ENCODE measurements at places on chromosomes 6 and 20.

- DNase-seq = no peak
Observed at GRCh38 chr20:39954621-39955020, 734.4 kb downstream of the MAFB start.

DNA sequence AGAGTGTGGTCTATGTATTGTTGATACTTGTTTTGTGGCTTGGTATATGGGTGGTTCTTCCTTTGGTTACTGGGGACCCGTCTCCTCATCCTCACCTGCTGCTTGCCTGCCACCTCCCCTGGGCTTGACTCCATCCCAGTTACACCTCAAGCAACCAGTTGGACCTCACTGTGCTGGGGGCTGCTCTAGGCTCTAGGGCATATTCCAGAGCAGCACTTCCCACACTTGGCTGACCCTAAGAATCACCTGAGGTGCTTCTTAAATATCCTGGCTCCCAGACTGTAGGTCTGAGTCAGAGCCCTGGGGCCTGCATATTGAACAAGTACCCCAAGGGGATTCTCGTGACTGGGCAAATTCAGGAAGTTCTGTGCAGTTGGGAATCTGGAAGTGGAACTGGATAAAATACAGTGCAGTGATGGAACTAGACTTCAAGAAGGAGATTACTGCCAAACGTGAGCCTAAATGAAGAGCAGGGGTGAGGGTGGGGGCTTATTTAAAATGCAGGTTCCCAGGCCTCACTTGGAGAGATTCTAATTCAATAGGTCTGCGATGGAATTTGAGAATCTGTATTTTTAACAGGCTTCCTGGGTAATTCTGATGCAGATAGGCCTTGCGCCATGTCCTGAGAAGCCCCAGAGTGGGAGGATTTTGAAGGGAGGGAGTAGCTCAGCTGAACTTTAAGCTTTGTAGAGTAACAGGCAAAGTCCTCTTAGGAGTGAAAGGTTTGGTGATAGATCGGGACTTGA, 7.6 kb downstream of the SPATS1 start:
- no peak for DNase-seq

- no peak for DNase-seq
Observed at GRCh38 chr6:158852312-158853071, 33.3 kb upstream of the EZR start.

DNA sequence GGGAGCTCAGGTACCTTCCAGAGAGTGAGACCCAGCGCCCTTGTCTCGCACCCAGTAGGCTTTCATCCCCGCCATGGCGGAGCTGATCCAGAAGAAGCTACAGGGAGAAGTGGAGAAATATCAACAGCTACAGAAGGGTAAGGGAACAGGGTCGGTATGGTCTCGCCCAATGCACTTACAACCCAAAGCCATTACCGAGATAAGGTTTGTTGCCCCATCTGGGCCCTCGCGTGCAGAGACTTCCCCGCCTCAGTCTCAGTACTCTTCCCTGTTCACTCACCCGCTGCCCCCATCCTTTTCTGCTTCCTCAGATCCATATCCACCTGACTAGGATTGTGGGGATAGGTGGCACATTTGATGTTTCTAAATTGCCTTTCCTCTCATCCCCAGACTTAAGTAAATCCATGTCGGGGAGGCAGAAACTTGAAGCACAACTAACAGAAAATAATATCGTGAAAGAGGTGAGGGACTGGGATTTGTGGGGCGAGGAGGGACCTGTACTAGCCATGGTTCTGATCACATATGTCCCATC, 449 bp downstream of the PFDN6 start:
- DNase-seq = no peak

- no peak for DNase-seq
Observed at GRCh38 chr20:37699202-37699601, 5.4 kb downstream of the CTNNBL1 start.

DNA sequence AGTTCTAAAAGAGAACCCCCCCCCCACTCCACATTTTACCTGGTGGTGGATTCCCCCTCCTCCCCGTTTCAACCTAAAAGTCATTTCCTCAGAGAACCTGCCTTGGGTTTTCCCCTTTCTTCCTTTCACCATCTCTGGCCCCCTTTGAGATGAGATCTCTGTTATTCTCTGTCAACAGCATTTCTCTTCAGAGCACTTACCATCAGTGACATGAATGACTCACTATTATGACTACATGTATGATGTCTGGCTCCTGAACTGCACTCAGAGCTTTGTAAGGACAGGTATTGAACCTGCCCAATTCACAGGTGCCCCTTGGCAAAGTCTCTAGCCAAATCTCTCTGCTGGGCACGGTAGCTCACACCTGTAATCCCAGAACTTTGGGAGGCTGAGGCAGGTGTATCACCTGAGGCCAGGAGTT, 61.4 kb upstream of the JARID2 start:
- no peak for DNase-seq

DNA sequence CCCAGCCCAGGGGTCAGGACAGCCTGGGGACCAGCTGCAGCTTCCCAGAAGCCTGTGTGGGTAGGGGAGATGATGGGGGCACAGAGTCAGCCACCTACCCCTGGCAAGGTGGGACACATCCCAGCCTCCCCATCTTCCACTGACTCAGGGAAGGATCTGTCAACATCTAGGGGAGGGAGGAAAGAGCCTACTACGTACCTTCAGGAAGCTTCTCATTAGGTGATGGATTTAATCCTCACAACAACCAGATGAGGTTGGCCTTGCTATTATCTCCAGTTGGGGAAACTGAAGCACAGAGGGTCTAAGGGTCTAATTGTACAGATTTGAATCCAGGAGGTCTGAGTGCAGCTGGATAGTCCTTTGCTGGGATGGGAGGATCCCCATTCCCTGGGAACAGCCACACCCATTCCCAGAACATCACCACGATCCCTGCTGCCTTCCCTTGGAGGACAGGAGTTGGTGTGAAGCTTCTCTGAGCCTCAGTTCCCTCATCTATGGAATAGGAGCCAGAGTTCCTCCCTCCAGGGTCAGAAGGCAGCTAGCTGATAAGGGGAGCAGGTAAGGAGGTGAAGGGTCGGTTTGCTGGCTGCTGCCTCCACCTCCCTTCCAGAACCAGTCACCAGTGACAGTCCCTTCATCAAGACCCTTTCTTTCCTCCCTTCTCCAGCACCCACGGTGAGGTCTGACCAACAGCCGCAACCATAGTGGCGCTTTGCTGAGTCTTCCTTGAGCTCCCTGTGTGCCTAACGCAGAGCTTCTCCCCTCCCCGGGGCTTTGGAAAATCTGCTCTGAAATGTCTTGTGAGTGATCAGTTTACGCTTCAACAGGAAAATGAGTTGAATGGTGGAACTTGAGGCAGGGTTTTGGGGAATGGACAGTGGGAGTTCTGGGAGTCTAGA, 56.8 kb downstream of the CEBPB start:
- no peak for DNase-seq

DNA sequence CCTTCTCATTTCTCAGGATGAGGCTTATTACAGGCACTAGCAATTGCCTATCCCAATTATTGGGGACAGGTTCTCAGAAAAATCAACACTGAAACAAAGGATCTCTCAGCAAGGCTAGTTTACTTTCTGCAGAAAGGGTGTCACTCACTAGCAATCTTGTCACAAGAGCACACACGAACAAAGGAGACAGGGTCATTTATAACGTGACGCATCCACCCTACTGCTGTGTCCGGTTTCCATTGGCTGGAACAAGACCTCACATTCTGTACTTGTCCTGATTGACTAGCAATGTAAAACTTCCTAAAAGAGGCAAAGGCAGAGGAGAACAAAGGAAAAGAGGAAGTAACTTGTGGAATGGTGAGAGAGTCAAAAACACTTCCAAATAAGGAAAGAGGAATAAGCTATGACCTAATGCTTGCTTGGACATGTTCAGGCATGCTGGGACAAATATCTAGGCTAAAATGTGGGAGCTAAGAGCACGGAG, 160.2 kb upstream of the STXBP5 start:
- no peak for DNase-seq

DNA sequence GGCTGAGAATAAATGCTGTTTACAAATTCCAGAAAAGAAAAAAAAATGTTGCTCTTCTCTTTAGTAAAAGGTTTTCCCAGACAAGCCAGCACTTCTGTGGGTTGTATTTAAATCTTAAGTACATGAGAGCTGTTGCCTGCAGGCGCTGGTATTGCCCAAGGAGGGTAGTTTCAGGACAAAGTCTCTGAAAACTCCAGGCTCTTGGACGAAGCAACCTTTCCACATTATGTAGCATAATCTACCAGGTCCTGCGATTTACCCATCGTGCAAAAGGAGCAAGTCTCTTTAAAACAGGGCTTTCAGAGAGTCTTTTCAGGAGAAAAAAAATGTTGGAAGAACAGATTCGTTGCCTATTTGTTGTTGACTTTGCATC, 65.6 kb downstream of the PLG start:
- no peak for DNase-seq

DNA sequence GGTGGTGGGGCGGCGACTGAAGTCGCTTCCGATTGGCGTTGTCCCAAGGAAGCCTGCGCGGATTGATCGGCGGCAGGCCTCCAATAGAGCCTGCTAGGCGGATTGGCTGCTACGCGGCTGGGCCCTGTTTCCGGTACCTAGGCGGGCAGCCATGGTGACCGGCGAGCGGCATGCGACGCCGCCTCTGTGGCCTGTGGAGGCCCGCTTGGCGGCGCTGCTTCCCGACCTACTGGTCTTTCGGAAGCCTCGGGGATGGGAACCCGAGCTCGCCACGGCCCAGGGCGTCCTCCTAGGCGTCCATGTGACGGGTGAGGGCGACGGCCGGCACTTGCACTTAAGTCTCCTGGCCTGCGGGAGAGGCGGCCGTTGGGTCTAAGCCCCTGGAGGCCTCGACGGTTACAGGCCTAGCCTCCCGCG, 28.1 kb downstream of the NFYA start:
- DNase-seq = peak; percentile 4

- DNase-seq = no peak
Observed at GRCh38 chr6:107264357-107264840, 149.1 kb upstream of the BEND3 start.

DNA sequence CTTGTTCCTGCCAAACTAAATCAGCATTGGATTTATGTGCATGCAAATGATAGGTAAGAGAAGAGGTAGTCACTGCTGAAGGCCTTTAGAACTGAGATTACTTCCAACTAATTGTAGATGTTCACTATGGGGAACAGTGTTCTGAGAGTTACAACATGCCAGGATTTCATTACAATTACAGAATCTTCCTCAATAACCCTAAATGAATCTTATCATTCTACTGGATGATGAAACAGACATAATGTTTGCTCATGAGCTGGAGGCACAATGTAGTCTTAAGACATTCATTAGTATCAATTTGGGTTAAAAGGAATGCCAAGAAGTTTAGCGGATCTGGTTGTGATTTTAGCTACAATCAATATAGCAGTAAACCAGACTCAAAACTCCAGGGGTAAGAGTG, 248.9 kb upstream of the THEMIS start:
- DNase-seq = no peak

- no peak for DNase-seq
Observed at GRCh38 chr6:132650429-132650828, 8.6 kb downstream of the TAAR1 start.

GRCh38 chr6:131023834-131024504, 39.1 kb downstream of the EPB41L2 start:
- no peak for DNase-seq

- no peak for DNase-seq
Observed at GRCh38 chr6:39339096-39339867, 16.8 kb upstream of the KCNK16 start.

GRCh38 chr20:58619077-58619863, 31.8 kb upstream of the STX16 start:
- no peak for DNase-seq

DNA sequence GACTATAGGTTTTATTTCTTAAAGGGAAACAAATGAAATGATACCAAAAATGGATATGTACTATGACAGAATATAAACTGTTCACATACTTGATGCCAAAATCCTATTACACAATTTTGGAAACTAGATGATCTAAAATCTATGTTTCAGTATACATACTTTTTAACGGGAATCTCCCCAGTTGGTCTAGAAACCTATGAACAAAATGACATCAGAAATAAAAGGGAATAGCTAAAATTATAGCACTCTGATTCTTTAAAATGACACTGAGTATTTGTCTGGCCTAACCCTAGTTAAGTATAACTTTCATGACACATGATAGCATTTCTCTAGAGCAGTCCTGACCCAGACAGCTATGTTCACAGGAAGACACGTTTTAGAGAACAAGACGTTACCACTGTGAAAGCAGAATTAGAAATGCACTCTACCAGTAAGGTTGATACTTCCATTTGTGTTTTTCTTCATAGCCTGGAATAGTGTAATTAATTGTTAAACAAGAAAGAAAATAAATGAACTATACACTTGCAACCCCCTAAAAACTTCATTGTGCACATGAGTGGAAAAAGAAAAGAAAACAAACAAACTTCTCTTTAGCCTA, 3.3 kb downstream of the OSER1 start:
- DNase-seq = no peak

DNA sequence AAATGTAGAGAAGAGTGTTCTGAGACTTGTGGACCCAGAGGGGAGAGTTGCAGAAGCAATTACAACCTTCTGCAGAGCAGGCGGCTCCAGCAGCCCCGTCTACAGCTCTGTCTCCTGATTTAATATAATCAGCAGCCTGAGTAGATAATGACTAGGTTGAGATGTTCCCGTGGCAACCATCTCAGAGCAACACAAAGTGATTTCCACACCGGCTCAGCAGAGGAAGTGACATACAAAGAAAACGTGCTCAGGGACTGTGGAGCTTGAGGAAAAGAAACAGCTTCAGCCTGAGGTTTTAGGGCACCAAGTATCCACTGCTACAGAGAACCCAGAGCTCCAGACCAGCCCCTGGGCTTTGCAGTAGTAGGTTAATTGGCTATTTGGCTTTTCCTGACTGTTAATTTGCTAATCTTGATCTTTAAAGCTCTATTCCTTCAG, 136.4 kb downstream of the MTFR2 start:
- DNase-seq = no peak

DNA sequence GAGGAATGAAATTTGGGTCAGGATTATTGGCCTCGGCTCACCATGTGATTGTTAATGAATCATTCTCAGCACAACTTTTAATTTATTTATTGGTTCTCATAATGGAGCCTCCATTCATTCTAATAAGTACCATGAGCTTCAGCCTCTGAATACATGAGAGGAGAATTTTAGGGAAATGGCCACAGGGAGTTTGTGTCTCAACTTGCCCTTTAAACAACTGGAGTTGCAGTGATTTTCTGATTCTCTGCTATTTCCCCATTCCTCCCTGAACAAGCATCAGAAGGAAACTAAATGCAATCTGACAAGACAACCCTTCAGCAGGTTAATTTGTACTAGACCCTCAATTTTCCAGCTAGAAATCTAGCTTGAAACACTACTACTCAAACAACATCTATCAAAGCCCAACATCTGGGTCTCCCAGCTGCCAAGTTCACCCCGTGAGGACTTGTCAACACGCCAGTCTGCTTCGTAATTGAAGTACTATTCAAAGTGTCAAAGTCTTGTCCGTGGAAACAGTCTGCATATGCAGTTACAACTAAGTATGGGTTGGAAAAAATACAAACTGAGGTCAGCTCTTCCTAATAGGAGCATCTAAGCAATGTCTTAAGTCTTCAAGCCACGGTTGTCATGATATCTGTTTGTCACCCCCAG, 235.4 kb downstream of the CDH4 start:
- DNase-seq = no peak

- DNase-seq = no peak
Observed at GRCh38 chr20:1827974-1828785, 67.0 kb upstream of the SIRPA start.

GRCh38 chr6:40922281-40922680, 116.7 kb downstream of the UNC5CL start:
- no peak for DNase-seq

- DNase-seq = no peak
Observed at GRCh38 chr6:111583986-111584385, 21.7 kb downstream of the TRAF3IP2 start.

GRCh38 chr20:44219791-44220190, 9.2 kb upstream of the OSER1 start:
- DNase-seq = no peak

GRCh38 chr6:39935241-39935640, 979 bp upstream of the MOCS1 start:
- no peak for DNase-seq
